ENCODE measurements at places on chromosomes 4 and X.

DNA sequence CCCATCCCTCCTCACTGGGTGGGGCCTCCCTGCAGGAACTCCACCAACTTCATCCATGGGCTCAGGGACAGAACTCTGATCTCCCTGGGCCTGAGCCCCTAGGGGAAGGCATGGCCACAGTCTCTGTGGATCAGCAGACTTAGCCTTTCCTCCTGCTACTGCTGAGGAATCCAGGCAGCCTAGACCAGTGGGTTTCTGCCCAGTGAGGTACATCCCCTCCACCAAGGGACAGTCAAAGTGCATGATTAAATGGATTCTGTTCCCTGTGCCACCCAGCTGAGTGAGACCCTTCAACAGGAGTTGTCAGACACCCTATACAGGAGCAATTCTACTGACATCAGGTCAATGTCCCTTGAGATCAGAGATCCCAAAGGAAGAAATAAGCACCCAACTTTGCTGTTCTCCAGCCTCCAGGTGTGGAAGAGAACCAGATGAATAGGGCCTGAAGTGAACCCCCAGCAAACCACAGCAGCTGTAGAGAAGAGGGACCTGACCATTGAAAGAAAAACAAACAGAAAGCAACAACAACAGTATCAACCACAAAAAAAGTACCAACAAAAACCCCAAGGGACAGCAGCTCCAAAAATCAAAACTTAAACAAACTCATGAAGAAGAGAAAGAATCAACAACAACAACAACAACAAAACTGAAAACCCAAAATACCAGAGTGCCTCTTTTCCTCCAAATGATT lies 84.8 kb downstream of the CHIC1 start:
- DNase-seq = no peak

GRCh38 chr4:146311238-146311970 lies 97.1 kb downstream of the REELD1 start:
- no peak for DNase-seq

- DNase-seq = no peak
These were observed 64.1 kb upstream of the GUCY1A1 start for GRCh38 chr4:155602351-155603140.

GRCh38 chr4:22045051-22045630 lies 96.6 kb upstream of the KCNIP4 start:
- DNase-seq = no peak

DNA sequence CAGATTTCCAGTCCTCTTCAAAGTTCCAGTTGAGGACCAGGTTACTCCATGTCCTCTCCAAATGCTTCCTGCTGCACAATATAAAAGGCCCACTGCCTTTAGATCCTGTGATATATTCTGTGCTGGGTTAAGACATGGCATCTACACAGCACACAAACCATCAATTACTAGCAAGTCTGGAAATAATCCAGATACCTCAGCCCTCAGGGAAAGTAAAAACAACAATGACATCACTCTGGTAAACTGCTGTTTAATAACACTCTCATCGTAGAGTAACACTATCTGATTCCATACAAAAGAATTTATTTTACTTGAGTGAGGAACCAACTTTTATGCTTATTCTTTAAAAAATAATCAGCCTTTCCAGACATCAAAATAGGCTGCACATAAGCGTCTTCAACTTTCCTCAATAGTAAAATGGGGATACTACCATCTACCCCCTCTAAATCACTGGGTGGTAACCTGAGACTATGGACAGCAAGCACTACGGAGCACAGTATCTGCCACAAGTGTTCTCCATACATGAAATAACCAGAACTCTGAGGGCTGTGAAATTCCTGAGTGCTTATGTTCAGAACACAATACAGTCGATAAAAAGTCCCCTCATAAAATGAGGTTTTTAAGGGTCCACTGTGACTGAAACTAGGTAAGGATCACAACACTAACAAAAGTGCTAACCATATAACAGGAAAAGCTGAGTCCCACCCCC lies 53.4 kb downstream of the ABCG2 start:
- DNase-seq = no peak

GRCh38 chr4:55458164-55458563 lies 62.4 kb downstream of the TMEM165 start:
- no peak for DNase-seq

GRCh38 chrX:13761606-13762414 lies 27.3 kb downstream of the OFD1 start:
- peak; percentile 4 for DNase-seq

DNA sequence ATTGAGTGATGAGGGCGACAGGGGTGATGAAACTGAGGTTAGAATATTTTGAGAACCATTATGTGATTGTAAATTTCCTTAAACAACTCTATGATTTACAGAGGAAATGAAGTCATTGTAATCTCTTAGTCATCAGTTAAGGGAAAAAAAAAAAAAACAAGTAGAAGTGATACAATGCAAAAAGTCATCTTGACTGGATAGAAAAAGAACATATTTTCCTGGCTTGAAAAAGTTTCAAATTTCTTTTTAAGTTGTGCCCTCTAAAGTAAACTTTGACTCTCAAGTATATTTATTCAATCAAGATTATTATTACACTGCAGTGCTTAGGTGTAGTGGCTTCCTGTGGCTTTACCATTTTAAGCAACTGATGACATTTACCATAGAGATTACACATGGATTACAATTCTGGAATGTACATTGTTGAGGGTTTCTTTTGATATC lies 40.6 kb downstream of the GABRB1 start:
- DNase-seq = no peak

- no peak for DNase-seq
These were observed 326.6 kb upstream of the ATOH1 start for GRCh38 chr4:93501946-93502345.

GRCh38 chrX:112058766-112059165 lies 23.8 kb downstream of the TRPC5 start:
- no peak for DNase-seq

DNA sequence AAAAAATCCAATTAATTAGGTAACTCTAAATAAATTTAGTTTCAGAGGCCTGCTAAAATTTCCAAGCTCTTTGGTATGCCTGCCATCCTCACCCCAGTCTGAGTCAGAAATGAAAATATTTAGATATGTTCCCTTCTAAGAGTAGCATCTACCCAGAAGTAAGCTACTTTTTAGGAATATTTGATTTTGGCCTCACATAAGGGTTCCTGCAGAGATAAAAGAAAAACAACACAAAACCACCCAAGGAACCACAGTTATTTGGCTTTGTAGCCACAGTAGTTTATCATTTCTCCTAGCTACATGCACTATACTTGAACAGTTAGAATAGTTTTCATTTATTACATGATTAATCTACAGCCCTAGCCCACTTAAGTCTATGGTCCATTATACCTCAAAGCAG lies 192.6 kb upstream of the FAM241A start:
- no peak for DNase-seq

DNA sequence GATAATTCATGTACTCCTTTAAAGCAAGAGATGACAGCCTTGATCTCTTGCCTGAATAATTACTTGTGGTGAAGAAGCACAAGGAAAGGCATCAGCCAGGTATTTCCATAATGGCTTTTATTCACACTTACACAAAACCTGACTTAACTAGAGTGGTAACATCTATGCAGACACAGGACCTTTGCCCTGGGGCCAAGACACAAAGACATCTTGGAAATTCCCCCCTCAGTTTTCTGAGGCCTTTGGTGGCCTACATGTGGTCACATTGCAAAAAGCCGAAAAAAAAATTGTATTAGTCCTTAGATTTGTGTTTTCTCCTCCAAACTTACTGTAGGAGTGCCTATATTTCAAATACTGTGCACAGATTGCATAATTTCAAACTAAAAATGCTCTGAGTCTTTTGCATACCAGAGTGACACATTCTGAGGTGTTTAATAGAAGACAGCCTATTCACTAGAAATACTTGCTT lies 172.4 kb downstream of the PDGFC start:
- no peak for DNase-seq

GRCh38 chr4:102569200-102569599 lies 68.0 kb downstream of the NFKB1 start:
- DNase-seq = no peak

GRCh38 chr4:10050721-10051120 lies 29.4 kb upstream of the SLC2A9 start:
- no peak for DNase-seq

- no peak for DNase-seq
These were observed 109.8 kb upstream of the ANXA3 start for GRCh38 chr4:78441756-78442155.

DNA sequence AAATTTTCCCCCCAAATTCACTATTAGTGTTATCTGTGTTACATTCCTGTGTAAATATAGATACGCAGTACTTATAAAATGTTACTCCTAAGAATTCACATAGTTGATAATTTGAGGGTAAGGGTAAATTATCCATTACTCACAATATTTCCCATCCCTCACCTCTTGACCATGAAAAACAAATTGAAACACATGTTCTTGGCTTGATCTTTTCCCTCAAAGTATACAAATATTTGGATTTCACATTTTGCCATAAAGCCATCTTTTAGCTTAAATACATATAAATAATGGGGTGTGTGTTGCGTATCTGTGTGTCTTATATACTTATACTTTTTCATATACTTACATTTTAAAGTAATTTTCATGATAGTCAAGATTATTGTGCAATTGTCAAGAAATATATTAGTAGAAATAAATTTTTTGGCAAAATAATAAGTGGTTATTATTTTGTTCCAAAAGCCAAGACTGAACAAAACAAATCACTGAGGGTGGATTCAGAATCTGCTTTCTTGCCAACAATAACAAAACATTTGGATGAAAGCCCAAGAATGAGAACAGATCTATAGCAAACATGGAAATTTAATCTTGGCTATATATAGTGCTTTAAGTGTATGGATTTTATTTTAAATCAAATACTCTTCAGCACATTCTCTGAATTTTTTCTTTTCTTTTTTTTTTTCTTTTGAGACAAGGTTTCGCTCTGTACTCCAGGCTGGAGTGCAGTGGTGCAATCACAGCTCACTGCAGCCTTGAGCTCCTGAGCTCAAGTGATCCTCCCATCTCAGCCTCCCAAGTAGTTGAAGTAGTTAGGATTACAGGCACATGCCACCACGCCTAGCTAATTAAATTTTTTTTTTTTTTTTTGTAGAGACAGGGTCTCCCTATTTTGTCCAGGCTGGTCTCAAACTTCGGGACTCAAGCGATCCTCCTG lies 48.5 kb upstream of the PRSS48 start:
- DNase-seq = no peak

DNA sequence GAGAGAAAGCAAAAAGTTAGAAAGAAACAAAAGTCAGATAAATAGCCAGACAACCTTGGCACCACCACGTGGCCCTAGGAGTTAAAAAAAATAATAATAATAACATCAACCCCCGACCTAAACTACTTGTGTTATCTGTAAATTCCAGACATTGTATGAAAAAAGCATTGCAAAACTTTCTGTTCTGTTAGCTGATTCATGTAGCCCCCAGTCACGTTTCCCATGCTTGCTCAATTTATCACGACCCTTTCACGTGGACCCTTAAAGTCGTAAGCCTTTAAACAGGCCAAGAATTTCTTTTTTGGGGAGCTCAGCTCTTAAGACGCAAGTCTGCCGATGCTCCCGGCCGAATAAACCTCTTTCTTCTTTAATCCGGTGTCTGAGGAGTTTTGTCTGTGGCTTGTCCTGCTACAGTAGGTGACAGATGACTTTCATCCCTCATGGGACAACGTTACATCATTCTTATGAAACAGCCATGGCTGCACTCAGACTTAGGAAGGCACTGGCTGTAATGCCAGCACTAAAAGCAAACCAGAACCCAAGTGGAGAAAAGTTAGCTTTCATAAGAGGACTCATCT lies 520 bp downstream of the ACOX3 start:
- DNase-seq = no peak

DNA sequence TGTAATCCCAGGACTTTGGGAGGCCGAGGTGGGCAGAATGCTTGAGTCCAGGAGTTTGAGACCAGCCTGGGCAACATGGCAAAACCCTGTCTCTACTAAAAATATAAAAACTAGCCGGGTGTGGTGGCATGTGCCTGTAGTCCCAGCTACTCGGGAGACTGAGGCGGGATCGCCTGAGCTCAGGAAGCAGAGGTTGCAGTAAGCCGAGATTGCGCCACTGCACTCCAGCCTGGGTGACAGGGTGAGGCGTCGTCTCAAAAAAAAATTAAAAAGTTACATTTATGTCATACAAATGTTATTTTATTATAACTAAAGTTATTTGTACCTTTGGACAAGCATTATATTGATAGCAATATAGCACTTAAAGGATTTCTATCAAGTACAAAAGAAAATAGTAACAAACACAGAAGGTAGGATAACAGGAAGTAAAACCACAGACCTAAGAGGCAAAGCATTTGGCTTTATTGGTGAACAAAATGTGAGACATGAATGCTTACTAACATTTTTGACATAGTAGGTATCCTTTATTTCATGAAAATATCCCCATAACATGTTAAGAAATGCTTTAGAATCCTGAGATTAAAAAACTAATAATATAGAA lies 51.5 kb downstream of the TMEM165 start:
- DNase-seq = no peak

- no peak for DNase-seq
These were observed 121.0 kb upstream of the ARSJ start for GRCh38 chr4:114100288-114101031.

DNA sequence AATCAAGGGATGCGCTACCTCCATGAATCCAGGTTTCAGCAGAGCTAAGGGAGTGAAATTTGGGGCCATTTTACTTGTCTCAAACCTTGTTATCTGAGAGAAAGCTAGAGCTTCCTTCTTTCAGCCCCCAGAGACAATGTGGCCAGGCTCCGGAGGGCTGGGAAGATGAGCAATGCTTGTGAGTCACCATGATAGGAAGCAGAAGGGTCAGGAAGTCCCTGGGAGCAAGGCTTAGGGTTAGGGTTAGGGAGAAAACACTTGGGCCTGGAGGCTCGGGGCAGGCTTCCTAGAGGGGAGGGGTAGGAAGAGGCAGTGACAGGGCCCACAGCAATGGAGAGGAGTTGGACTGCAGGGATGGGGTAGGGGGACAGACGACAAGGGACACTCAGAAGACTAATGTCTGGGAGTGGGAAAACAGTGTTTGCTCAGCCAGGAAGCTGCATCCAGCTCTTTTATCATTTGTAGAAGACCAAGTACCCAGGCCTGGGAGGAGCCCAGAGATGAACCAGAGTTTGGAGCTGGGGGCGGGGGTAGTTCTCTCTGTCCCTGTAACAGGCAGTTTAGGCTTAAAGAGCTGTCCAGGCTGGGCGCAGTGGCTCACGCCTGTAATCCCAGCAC lies 16.4 kb upstream of the PORCN start:
- DNase-seq = no peak

GRCh38 chr4:53935780-53936179 lies 128.6 kb downstream of the CHIC2 start:
- no peak for DNase-seq

GRCh38 chr4:88957570-88957969 lies 99.4 kb downstream of the FAM13A start:
- no peak for DNase-seq

- no peak for DNase-seq
These were observed 5.1 kb downstream of the AP1S2 start for GRCh38 chrX:15849555-15849954.
